ENCODE measurements at places on chromosomes 5 and 9.

DNA sequence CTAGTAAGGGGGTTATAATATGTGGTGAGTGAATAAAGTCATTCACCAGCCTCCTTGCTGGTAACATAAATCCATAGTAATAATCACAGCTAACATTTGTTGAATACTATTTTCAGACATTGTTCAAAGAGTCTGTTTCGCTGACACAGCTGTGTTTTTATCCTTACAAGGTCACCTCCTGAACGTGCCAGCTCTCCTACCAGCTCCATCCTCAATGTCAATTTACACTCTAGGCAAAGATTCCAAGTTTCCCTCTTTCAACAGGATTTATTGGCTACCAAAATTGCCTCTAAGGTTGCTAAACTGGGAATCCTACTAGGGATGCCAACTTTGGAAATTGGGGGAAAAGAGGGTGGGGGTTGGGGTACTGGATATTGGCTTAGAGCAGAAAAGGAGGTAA, 30.7 kb upstream of the SMC5 start:
- no peak for DNase-seq

DNA sequence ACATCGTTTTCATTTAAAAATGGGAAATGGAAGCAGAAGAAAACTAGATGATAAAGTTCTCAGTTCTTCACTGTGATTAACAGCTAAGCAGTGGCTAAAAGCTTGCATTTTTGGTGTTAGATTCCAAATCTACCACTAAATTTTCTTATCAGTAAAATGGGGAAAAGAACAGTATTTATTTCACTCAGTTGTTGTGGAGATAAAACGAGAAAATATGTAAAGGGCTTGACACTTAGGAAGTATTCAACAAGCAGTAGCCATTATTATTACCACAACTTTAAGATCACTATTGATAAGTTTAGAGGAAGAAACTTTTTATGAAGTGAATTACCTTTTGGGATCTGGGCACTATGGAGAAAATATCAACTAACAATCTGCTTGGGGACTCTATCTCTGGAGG, 4.5 kb downstream of the STOM start:
- no peak for DNase-seq

DNA sequence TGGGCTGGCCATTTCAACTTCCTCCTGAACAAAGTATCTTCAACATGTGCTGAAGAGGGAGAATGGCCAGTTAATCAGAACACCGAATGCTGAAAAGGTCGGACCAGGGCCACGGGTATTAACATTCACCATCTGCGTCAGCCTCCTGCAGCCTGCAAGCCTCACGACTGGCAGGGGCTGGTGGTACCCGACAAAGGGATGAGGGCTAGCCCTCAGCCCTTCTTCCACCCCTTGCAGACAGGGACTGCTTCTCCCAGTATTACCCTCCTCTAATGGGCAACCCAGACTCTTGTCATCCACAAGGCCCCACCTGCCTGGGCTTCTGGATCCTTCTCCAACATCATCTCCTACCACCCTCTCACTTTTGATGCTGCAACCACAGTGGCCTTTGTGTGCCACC, 246.6 kb downstream of the FSTL4 start:
- no peak for DNase-seq

DNA sequence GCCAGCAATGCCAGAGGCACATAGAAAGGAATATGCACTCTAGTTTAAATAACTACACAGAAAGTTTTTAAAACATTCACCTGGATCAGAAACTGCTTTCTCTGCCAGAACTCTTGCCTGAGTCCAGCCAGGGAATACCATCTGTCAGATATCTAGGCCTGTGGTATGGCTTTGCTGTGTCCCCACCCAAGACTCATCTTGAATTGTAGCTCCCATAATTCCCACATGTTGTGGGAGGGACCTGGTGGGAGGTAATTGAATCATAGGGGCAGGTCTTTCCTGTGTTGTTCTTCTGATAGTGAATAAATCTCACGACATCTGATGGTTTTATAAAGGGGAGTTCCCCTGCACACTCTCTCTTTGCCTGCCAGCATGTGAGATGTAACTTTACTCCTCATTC, 41.5 kb upstream of the KCNV2 start:
- DNase-seq = no peak

- DNase-seq = no peak
Measured at GRCh38 chr9:97502222-97502983, 937 bp downstream of the TMOD1 start.

GRCh38 chr5:66617226-66617861, 21.2 kb downstream of the MAST4 start:
- DNase-seq = no peak

- no peak for DNase-seq
Measured at GRCh38 chr5:143432658-143433239, 29.3 kb upstream of the NR3C1 start.

DNA sequence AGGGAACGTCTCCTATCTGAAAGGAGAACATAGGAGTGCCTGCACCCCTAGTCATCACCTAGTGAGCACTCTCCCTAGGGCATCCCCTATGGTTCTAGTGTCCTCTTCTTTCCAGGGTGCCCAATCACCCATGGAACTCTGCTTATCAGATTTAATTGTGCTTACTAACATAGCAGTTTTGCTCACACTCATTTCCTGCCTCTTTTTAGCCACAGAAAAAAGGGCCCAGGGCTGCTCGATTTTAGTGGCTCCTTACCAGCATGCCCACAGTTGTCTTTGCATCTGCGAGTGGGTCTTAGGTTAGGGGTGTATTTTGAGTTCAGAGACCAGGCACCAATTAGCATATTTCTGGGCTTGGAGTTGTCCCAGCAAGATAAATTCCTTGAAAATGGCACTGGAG, 1110.2 kb downstream of the TAF11L14 start:
- no peak for DNase-seq

All from stimulated activated CD8-positive, alpha-beta memory T cell treated with anti-CD3 and anti-CD28 coated beads, Interleukin-7, amount 100 ng/mL, for 1 hour (primary cell).